ENCODE measurements at places on chromosomes 7 and 10.
A peak's percentile ranks its signal among the peaks of the same experiment; 100 is the strongest.

GRCh38 chr10:24944512-24945255, 7.7 kb downstream of the PRTFDC1 start:
- DNase-seq, result peak; percentile 81

- no peak for DNase-seq
Measured at GRCh38 chr10:24462889-24463552, 254.1 kb downstream of the KIAA1217 start.

GRCh38 chr7:101913851-101914250, 96.4 kb downstream of the CUX1 start:
- no peak for DNase-seq

- DNase-seq, result peak; percentile 59
Measured at GRCh38 chr7:131057015-131057793, 270.5 kb upstream of the MKLN1 start.

- no peak for DNase-seq
Measured at GRCh38 chr10:6574664-6575176, 5.4 kb downstream of the PRKCQ start.

DNA sequence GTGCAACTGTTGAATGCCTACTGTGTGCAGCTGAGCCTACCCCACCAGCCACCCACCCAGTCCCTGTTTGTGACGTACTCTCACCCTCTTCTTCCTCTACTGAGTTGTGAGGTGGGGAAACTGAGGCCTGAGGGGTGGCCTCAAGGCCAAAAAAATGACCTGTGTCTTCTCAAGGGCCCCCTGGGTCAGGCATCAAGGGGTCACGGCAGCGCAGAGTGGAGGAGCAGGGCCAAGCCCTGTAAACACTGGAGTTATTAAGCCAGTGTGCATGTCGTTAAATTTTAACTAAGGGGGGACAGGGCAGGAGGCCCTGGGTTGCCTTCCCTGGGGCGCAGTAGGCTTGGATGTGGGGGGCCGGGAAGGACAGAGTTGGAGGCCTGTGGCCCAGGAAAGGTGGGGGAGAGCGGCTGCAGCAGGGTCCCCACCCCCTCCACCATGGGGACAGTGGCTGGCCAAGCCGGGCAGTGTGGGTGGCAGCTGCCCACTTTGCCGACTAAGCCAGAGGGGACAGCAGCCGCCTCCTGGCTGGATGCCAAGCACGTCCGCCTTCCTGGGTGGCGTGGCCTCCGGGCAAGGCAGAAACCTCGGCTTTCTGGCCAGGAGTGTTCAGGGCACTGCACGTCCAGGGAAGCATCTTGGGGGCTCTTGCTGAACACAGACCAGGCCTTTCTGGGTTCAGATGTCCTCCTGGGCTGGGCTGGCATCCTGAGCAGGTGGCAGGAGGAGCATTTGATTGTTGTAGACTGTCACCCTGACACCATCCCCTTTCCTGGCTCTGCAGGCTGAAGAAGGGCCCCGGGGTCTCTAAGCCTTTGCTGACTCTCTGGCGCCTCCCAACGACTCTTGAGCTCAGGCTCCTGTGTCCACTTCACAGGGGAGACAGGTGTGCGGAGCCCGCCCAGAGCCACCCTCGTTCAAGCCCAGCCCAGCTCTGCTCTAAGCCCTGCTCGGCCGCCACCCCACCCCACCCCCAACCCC, 1.9 kb downstream of the SLC29A4 start:
- no peak for DNase-seq

DNA sequence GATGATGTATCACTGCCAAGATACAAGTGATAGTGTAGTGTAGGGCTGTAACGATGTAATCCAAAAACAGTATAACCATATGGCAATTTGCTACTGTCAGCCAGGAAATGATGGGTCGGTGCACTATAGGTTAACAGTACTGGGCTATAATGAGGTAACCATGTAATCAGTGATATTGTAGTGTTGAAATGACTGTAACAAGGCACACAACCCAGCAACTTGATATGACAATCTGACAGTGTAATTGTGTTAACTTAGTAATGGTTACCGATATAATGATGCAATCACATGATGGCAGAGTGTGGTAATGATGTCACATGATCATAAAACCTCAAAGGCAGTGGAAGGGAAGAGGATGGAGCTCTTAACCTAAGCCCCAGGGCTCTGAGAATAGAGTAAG, 73.8 kb upstream of the SLF2 start:
- no peak for DNase-seq
